ENCODE measurements at places on chromosomes 16 and 17.
A peak's percentile ranks its signal among the peaks of the same experiment; 100 is the strongest.

GRCh38 chr17:67862614-67863217, 37.4 kb downstream of the BPTF start:
- no peak for DNase-seq

DNA sequence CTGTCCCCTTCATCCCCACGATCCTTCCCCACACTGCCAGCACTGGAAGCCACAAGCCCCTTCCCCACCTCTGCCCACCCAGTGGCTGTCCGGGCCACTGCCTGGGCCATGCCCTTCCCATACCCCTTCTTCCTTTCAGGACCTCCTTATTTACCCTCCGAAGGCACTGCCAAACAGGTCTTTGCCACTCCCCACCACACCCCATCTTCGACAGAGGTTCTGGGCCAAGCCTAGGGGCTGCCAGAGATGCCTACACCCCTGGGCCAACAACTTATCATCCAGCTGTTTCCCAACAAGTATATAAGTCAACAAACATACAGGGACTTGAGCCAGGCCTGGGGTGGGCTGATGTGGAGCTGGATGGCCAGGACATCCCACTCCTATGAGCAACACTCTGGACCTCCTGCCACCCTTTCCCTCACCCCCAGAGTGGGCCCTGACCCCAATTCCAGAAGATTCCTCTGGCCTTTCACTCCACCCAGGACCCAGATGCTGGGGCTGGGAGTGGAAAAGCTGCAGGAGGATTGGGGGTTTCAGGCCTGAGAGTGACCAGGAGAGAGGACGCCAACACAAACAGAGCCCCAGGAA, 1.5 kb upstream of the PPP1R1B start:
- no peak for DNase-seq

DNA sequence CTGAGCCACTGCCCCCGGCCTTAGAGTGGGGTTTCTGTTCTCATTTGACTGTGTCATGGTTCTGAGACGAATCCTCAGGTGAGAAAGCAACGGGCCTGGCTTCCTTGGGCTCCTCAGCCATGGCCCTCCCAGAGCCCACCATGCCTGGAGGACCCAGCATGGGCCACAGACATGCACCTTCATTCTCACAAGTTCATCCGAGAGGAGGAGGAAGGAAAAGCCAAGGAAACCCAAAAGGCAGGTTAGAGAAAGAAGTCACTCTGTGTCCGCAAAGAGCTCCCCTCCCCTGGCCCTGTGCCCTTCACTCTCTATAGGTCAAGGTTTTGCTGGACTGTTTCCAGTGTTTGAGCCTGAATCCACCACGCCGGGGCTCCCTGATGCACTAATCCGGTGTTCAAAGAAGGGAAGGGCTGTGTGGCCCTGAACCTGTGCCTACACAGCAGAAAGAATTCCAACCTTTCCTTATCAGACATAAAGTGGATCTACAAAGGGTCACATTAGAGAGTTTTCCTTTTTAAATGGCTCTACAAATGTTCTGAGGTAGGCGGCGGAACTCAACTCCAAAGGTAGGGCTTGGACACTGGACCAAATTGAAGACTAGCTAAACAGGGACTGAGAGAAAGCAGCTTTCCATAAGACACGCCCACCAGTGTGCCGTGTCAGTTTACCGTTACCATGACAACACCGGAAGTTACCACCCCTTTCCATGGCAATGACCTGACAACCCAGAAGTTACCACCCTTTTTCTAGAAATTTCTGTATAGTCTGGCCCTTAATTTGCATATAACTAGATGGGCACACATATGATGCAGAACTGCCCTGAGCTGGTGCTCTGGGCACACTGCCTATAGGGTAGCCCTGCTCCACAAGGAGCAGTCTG, 15.9 kb upstream of the PECAM1 start:
- no peak for DNase-seq

DNA sequence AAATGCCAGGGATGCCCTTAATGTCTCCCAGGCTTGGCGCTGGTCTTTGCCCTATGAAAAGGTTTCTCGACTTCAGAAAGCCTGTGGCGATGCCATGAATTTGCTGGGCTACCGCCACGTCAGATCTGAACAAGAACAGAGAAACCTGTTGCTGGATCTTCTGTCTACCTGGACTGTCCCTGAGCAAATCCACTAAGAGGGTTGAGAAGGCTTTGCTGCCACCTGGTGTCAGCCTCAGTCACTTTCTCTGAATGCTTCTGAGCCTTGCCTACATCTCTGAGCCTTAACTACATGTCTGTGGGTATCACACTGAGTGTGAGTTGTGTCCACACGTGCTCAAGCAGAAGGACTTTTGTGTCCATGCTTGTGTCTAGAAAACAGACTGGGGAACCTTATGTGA, 11.4 kb downstream of the CHST4 start:
- DNase-seq: peak; percentile 3

DNA sequence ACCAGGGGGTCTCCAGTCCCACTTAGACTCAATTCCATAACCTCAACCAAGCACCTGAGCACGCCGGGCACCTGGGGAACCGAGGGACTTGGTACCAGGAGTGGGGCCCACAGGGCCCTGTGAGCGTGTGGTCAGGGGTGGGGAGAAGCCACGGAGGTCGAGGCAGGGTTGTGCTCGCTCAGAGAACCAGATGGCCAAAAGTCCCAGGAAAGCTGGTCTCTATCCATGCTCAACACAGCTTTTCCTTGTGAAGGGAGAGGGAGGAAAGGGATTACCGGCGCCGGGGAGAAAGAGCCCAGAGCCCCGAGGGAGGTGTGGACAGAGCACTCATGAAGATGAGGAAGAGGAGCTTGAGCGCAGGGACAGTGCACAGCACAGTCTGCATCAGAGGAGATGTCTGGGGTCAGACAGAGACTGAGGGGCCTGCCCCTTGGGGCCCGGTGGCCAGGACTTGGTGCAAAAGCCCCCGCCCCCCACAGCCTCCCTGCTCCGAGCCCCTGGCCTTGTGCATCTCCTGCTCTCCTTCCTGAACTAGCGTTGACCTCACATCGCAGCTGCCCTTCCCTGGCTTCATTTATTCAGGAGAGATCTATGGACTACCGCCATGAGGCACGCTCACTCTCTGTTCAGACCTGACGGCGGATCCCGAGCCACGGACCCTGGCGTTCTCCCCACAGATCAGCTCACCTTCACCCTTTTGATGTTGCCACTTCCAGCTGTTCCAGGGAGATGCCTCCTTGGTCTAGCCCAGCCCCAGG, 355.4 kb upstream of the TNRC6C start:
- DNase-seq: no peak

- DNase-seq: no peak
Observed at GRCh38 chr17:14334919-14335318, 34.0 kb downstream of the HS3ST3B1 start.

GRCh38 chr16:5176505-5176904, 78.9 kb upstream of the EEF2KMT start:
- DNase-seq: no peak

GRCh38 chr17:32523017-32523680, 36.4 kb downstream of the CDK5R1 start:
- peak; percentile 16 for DNase-seq

DNA sequence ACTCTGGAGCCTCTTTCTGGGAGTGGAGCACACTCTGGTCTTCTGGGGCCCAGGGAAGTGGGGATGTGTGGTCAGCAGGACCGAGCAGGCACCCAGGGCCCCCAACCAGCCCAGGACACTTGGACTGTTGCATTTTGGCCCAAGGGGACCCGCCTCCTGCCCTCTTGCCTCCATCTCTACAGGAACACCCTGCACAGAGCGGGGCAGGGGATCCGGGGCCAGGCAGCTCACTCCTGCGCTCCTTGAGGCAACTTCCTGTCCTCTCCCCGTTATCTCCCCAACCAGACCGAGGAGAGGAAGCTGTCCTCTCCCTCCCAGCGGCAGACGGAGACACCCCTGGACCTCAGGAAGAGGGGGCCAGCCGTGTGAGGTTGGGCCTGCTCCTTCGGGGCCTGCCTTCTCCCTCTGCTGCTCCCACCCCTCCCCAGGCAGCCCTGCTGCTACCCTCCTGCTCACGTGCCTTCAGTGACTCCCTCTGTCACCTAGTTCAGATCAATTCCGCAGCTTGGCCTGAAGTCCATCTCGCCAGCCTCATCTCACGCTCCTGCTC, 10.0 kb upstream of the ATP2A3 start:
- DNase-seq: no peak

All from CD4-positive, alpha-beta memory T cell (primary cell).